ENCODE measurements at places on chromosomes 3 and 15.

DNA sequence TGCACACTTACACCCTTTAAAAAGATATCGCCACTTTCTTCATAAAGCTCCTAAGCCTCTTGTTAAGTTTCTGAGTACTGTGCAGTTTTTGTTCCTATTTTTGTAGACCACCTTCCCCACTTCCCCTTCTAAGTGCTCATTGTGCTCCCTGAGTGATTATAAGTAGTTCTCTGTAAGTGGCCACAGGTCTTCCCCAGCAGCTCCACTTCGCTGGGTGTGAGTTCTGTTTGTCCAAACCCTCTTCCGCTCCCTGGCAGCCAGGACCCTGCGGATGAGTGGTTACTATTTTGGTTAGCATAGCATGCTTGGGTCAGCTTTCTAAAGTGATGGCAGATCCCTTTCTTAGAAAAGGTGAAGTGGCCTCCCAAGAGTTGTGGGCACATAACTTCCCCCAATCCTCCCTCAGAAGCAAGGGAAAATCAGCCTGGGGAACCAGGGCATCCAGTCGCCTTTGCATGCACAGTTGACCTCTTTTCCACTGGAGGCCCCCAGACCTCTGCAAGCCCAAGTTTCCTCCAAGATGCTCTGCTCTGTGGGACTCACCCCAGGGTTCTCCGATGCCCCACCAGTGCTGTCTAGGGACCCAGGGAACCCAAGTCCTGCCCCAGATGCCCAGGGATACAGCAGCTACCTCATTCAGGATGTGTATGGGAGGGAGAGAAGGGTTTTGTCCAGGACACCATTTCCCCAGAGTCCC, 69.6 kb downstream of the ATP10A start:
- no peak for DNase-seq

DNA sequence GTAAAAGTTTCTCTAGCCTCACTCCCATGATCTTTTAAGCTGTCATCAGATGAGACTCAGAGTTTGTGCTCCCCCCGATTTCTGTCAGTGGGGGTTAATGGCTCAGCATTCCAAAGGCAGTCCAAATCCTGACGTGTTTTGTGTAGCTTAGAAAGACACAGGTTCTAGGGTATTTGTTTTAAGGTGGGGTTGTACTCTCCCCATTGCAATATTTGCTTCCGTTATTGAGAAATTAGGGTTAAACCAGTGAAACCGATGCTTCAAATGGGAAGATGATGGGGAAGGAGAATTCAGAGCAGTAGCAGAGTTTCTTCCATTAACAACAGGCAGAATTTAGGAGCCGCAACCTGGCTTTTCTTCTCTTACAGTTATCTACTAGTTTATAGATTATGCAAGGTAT, 3.4 kb downstream of the PIGB start:
- no peak for DNase-seq

DNA sequence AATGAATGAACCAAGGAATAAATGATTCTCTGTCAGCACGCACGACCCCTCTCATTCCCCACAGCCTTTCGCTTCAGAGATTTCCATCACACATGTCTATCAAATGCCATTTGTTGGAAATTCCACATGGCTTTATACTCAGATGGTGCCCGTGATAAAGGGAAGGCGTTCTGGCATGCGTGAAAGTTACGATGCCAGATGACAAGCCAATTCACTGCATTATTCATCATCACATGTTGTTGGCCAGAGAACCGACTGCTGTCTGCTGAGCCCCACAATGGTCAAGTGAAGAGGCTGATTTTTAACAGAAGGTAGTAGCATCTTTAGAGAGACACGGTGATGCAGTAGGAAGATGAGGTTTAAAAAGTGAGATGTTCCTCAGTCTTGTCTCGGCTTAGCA, 74.1 kb upstream of the FRMD4B start:
- DNase-seq = no peak

GRCh38 chr3:169822091-169822490, 9.4 kb upstream of the LRRC34 start:
- DNase-seq = no peak

DNA sequence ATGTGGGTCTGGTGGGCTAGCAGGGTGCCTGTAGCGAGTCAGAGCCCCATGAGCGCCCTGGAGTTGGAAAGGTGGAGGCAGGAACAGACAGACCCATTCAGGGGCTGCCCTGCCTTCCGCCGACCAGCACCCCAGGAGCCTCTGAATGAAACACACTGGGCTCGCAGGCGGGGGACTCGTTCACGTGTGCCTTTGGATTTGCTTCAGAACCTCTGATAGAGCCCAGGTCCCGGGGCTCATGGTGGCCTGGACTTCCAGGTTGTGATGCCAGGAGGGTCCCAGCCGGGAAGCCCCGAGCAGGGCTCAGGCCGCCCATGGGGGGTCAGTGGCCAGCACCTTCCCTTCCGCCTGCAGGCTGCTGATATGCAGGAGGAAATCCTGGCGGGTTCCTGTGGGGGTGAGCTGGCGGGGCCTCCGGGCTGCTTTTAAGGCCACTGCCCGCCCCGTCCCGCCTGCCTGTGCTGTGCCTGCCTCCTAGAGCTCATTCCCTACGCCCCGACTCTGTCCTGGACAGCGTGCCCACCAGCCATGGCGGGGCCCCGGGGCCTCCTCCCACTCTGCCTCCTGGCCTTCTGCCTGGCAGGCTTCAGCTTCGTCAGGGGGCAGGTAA, at the start of gene STAB1:
Gene STAB1 (plus strand): TSS at position 453 of the 610 bp plus-strand sequence. CDS start 76 bp downstream, at position 529.
- DNase-seq = no peak

DNA sequence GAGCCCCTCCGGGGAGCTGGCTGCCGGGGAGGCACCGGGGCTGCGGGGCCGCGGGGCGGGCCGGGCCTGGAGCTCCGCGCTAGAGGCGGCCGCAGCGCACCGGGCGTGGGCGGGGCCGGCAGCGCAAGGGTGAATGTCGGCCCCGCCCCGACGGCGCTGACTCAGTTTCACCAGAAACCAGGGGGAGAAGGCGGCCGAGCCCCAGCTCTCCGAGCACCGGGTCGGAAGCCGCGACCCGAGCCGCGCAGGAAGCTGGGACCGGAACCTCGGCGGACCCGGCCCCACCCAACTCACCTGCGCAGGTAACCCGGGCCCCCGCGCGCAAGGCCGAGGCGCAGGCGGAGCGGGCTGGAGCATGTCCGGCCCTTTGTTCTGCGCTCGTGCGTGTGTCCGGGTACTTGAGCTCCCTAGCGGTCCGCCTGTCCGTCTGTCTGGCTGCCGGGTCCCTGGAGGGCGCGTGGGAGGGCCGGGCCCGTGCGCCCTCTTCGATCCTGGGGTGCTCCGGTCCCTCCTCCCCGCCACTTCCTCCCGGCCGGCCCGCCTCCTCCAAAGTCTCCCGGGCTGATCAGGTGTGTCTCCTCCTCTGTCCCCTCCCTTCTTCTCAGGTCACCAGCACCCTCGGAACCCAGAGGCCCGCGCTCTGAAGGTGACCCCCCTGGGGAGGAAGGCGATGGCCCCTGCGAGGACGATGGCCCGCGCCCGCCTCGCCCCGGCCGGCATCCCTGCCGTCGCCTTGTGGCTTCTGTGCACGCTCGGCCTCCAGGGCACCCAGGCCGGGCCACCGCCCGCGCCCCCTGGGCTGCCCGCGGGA, at the start of gene SPINT1:
Gene SPINT1 (plus strand): TSS at position 164 of the 811 bp plus-strand sequence. CDS start 507 bp downstream, at position 671.
- DNase-seq = peak; percentile 27

DNA sequence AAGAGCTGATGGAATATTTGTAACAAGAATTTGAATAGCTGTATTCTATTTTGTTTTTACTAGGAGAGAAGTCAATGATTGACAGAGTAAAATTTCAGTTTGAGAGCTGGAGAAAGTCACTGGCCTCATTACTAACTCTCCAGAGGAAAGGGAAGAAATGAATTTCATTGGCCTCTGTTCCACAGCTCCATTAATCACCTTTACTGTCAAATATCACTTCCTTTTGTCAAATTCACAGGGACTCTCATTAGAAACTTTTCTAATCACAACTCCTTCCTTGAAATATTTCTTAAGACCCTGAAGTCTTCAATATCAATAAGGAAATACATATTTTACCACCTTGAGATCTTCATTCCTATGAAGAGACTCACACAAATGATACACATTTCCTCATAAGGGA, 379.9 kb upstream of the RASGRP1 start:
- no peak for DNase-seq

GRCh38 chr3:71725271-71725991, at the start of gene EIF4E3:
Gene EIF4E3 (minus strand): TSS chr3:71725402. CDS start chr3:71725367, 35 bp downstream.
- DNase-seq = no peak

GRCh38 chr15:94397337-94397736, 166.0 kb downstream of the MCTP2 start:
- DNase-seq = no peak

GRCh38 chr3:169104972-169105371, 558.5 kb downstream of the MECOM start:
- DNase-seq = no peak

- DNase-seq = no peak
Observed at GRCh38 chr3:110344487-110344886, 727.1 kb upstream of the NECTIN3 start.

DNA sequence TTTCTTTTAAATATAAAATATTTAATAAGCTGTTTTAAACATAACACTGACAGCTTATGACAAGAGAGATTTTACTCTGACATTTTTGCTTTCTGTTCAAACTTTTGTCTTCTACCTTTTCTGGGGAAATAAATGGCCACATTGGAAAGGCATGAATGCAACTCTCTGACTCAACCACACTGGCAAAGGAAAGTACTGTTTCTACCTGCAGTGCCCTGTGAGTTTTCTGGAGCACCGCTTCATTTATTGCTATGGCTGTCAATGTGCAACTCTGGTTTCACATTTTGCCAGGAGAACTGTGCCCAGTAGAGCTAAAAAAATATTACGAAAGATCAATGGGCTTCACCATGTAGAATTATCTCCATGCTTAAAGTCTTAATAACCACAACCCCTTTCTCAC, 15.1 kb downstream of the PDZRN3 start:
- no peak for DNase-seq

DNA sequence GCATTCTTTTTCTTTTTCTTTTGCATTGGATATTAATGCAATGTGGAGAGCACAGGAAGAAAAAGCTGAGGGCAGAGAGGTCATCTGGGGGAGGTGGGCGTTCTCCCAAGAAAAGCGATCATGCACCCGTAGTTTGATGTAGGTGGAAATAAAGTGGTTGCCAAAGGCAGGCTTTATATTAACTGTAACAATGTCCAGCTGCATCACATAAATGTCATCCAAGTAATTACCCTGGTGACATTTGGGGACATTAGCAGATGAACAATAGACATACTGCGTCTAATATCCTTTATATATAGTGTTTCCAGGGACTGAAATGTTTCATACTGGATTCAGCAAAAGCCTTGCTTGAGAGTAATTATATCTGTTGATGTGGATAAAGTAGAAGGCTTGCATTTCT, 135.5 kb downstream of the CNTN6 start:
- no peak for DNase-seq

GRCh38 chr3:184815046-184815930, 3.3 kb downstream of the VPS8 start:
- DNase-seq = no peak

DNA sequence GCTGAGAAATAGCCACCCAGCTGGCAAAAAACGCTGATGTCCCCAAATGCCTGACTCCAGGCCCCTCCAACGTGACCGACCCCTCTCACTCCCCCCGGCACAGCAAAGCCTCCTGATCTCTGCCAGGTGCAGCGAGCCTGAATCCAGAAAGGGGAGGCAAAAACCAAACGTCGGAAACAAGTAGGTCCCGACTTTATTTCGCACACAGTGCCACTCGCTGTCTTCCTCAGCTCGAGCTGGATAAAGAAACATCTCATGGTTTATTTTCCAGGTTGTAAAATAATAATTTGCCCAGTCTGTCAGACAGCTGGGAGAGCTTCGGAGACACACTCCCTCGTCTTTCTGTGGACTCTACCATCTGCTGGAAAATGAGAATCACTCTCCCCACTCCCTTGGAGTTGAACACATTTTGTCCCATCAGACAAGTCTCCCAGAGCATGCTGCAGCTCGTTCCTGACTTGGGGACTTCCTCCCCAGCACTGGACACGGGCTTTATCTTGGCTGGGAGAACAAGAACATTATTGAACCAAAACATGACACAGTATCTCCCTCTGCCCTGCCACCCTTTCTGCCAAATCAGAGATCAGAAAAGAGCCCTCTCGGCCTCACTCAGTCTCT, 142.8 kb downstream of the NUP210 start:
- DNase-seq = no peak

DNA sequence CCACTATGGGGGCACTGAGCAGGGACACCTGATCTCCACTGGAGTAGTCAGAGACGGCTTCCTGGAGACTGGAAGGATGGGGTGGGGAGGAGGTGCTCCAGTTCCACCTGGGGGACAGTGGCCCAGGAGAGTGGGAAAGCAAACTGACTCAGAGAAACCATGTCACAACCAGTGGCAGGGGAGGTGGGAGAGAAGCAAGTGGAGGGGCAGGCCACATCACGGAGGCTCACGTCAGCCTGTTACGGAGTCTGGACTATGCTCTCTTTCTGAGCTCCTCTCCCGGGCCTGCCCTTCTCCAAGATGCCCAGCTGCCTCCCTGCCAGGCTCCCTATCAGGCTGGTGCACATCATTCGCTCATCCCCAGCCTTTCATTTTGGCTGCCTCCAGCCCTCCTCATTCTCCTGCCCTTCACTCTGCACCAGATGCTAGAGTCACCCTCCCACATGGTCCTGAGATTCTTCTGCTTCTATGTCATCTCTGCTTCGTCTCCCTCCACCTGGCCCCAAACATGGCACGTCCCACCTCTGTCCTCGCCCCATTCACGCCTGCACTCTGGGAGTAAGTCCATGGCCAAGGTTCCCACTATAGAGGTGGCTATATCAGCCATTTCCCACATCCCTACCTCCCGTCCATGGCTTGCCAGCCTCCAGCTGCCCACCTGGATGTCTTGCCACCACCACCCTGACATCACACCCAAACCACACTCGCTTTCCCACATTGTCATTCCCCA, 100.3 kb downstream of the ADCY5 start:
- no peak for DNase-seq
